ENCODE measurements at places on chromosomes 1 and 21.

DNA sequence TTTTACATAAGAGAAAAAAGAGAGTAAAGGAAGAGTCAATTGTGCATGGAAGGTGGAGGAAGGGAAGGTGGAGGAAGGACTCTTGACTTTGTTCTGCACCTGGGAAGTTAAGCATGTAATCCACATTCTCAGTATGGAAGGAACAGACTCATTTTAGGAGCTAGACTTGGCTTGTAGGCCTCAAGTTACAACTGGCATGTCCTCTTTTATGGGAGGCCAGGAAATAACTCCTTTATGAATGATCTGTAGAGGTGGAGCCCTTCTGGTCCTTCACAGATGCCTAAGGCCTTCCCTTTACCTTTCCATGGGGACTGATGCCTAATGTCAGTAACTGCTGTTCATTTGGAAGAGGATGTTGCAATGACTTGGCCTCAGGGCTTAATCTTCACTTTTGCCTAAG lies 29.4 kb upstream of the CCSAP start:
- DNase-seq, result no peak

GRCh38 chr1:234473118-234473517 lies 5.9 kb downstream of the TARBP1 start:
- DNase-seq, result no peak

DNA sequence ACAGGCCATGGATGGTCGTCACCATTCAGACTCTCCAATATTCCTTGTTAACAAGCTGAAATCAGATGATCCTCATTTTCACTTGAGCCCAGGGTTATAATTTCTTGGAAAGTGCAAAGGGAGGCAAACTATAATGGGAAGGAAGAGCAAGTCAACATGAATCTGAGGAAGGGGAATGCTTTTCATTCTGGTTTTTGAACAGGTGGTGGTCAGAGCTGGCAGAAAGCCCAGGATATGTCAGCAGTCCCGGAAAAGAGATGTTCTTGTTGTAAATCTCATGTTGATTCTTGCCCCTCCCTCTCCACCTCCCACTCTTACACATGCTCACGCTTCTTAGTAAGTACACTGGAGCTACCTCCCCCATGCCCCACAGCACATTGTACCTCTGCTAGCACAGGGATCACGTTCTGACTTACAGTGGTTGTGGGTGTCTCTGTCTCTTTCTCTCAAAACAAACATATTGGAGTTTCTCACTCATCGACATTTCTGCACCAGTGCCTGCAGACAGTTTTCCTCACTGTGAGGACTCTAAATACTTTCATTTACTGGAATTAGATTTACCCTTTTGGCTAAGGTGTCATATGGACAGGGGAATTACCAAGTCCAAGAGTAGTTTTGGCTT lies 77.6 kb downstream of the XCL2 start:
- peak; percentile 18 for DNase-seq

GRCh38 chr1:240018617-240019016 lies 73.1 kb upstream of the FMN2 start:
- no peak for DNase-seq

DNA sequence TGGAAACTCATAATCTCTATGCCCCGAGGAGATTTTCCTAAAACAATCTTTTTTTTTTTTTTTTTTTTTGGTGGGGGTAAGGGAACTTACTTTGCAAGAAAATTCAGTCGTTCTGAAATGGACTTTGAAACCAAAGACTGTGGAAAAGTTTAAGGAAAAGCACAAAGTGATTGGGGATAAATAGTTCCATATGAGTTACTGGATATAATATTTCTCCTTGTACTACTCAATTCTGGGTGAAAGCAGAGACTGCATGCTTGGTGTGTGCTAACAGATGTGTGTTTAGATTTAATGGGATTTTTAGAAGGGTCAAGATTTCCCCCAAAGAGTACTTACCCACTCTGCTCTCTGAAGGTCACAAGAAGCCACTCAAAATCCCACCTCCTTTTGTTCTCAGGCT lies 204.9 kb upstream of the USP24 start:
- no peak for DNase-seq

DNA sequence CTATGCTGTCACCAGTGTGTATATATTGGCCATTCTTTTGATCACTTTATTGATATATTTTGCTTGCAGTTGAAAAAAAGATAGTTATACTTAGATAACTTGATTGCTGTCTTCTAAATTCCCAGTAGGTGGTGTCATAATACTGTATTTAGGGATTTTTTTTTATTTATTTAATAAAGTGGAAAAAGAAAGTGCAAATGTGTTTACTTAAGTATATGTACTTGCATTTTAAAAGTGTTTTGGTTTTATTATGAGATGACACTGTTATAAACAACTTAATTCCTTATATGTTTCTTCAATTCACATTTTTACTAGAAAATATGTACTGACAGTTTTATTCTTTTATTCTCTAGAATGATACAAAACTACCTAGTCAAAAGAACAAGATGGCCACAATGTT lies 164.8 kb downstream of the USP25 start:
- DNase-seq, result no peak

DNA sequence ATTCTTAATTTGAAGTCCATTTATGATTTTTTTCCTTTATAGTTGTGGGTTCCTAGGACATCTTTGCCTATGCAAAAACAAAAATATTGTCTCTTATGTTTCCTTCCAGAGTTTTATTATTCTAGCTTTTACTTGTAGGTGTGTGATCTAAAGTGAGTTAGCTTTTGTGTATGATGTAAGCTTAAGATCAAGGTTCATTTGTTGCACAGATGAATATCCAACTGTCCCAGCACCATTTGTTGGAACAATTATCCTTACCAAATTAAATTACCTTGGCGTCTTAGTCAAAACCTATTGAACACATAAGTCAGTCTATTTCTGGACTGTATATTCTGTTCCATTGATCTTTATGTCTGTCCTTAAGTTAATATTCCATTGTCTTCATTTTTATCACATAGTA lies 337.6 kb downstream of the ZP4 start:
- no peak for DNase-seq

DNA sequence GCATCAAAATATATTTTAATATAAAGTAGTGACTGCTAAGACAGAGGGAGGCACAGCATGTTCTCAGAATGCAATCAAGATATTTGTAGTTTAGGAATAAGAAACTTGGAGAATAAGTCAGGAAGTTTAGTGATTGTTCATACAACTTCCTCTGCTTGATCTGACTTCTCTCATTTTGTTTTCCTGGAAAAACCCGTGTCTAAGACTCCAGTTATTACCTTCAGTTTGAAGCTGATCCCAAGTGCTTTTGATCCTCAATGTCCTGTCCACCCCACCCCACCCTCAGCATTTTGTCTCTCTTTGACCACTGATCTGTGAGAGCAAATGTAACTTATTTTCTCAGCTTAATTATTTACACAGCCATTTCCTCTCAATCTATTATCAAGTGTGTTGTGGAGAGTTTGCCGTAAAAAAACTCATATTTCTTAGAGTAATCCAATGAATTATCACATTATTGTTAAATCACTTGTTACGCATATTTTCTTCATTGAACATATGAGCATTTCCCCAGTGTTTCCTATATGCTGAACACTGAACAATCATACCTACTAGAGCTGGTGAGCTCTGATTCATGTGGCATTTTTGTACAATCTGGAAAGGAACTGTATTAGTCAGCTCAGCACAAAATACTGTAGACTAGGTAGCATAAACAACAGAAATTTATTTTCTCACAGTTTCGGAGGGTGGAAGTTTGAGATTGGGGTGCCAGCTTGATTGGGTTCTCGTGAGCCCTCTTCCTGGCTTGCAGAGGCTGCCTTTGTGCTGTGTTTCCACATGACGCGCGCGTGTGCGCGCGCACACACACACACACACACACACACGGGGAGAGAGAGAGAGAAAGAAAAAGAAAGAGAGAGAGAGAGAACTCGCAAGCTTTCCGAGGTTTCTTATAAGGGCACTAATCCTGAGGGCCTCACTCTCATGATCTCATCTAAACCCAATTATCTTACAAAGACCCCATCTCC lies 65.5 kb upstream of the DPYD start:
- DNase-seq, result no peak

GRCh38 chr1:175808573-175808972 lies 65.2 kb upstream of the TNR start:
- DNase-seq, result no peak

DNA sequence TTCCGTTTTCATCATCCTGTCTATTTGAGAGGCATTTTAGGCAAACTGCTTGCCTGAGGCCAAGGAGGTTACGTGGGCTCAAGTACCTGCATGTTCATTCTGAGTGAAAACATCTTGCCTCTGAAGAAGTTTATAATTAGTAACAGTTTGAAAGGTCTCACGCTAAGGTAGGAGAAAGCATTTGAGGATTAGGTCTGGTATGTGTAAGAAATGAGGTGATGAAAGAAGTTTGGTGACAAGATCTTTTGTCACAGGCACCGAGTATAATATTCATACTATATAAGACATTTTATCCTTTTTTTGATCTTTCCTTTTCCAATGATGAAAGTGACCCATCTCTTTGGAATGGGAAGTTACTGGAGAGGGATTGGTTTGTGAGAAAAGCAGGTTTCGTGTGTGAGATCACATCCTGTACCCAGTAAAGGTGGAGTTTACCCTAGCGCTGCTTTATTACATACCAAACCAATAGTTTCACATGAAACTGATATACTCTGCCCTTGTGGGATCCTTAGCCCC lies 98.7 kb upstream of the PDC start:
- DNase-seq, result no peak

- DNase-seq, result no peak
These were observed 47.9 kb upstream of the LEPR start for GRCh38 chr1:65372557-65372956.

GRCh38 chr1:56146449-56146848 lies 432.9 kb downstream of the PLPP3 start:
- DNase-seq, result no peak

DNA sequence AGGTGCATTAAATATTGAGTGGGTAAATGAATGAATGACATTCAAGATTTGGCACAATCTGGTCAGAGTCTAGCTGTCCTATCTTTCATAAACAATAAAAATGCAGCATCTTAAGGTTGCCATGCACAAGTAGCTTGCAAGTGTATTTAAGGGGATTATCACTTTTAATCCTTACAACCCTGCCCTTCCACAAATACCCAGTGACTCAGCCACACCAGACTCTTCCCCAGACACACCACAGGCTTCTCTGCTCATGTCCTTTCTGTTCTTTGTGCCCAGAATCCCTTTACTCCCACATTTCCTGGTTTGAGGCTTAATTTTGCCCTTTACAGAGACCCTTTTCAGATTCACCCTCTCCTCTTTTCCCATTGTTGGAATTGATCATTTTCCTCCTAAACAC lies 59.8 kb downstream of the KIRREL1 start:
- DNase-seq, result no peak

DNA sequence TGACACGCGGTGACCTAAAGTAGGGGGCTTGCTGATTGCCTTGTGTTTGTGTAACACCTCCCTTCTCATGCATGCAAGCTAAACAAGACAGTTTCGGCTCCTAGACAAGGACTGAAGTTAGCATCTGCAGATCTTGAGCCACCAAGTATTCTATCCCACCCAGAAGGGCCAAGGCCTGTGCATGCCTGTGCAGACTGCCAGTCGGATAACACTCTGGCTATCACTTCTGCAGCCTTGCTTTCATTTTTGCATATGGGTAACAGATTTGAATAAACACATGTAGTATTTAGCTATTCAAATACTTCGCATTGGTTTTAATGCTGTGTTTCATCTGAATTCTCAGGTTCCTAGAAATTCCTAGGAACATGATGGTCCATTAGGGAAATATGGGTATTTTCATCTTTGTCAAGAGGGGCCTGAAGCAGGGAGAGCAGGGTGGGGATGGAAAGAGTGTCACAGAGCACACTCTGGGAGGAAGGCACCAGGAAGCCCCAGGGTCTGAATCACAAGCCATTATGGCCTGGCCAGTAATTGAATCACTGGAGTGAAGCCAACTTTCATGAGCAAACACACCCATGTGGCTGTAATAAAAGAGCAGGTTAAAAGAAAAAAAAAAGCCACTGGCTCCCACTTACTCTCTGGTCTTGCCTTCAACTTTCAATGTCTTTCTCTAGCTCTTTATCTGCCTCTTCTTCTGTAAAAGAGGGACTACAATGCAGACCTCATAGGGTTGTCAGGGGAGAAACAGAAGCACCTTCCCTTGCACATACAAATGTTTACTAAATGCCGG lies 28.3 kb downstream of the GADD45A start:
- no peak for DNase-seq

DNA sequence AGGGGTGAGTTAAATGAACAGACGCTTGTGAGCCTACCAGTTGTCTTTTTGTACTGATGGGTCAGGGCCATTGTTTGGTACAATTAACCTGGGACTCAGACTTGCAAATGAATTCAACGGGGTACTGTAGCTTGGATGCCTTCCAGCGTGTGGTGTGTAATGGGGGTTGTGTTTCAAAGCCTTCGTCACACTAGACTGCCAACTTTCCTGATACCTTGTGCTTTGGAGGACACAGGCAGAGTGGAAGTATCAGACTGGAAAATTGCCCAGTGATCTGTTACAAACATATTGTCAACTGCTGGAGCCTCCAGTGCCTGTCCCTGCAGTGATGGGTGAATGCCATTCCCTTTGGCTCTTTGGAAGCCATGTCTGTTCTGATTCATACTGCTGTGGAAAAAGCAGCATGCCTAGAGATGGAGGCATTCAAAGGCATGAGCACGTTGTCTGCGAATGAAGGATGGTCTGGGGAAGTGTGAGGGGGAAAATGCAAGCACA lies 384.5 kb downstream of the LMX1A start:
- DNase-seq, result no peak

DNA sequence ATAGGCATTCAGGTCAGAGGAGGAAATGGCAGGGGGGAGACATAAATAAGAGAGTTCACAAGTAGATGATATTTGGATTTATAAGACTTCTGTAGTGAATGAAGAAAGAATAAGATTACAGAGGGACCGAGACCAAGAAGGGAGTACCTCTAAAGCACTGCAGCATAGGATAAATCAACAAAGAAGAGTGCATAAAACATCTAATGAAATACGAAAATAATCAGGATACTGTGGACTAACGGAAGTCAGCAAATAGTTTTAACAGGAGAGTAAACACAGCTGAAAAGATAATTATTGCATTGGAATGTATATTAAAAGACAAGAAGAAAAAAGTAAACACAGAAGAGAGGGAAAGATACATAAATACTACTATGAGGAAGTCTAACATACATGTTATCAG lies 921.9 kb upstream of the PRMT6 start:
- no peak for DNase-seq

DNA sequence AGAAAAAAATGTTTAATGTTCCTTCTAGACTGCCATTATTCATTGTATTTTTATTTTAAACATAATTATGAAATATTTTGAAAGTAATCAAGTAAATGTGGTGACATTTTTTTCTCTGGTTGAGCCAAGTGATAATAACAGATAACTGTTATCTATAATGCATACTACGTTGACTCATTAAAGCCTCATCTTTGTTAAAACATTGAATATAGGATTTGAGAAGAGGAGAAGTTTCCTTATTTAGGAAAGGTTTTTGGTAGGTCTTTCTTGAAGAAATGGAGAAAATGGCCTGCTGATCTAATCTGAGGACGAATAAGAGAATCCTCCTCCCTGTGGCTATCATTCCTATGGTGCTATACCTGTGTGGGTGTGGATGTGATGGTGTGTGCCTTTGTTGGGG lies 89.0 kb downstream of the NFIA start:
- no peak for DNase-seq
